Stimulated activated CD8-positive, alpha-beta memory T cell treated with anti-CD3 and anti-CD28 coated beads, Interleukin-15, amount 100 ng/mL, for 48 hours (primary cell): ENCODE measurements at places on chromosomes 13 and 19.

- no peak for DNase-seq
Observed at GRCh38 chr13:50494138-50494537, 349.4 kb downstream of the DLEU7 start.

DNA sequence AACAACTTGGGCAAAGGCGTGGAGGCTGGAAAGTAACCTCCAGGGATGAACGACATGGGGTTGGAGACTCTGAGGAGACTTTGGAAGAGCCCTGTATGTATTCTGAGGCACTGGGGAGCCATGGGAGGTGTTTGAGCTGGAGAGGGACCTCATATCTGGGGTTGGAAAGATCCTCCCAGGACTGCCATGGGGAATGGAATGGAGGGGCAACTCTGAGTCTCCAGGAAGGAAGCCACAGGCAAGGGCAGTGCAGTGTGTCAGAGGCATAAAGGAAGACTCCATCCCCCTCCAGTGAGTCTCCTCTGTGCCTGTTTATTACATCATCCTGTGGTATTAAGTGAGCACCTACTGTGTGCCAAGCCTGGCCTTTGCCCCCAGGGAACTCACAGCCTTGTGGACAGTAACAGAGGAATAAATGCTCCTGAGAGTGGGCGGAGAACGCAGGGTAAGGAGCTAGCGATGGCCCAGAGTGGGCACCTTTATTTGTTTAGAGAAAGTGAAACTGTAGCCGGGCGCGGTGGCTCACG, 7.7 kb downstream of the PEAK3 start:
- no peak for DNase-seq

DNA sequence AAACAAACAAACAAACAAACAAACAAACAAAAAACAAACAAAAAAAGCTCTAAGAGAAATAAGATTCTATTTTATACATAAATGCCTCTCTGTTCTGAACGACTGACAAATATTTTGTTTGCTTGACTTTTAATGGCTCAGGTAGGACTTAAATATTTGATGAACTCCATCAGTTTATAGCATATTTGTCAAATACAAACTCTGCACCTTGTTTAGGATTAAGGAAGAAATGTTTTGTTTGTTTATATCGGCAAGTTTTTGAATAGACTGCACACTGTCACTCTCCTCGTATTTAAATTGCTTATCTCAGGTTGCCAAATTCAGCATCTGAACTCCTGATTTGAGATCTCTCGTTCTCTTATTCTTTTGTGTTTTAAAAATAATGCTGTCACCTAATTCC, 1499.7 kb upstream of the SLC10A2 start:
- no peak for DNase-seq

DNA sequence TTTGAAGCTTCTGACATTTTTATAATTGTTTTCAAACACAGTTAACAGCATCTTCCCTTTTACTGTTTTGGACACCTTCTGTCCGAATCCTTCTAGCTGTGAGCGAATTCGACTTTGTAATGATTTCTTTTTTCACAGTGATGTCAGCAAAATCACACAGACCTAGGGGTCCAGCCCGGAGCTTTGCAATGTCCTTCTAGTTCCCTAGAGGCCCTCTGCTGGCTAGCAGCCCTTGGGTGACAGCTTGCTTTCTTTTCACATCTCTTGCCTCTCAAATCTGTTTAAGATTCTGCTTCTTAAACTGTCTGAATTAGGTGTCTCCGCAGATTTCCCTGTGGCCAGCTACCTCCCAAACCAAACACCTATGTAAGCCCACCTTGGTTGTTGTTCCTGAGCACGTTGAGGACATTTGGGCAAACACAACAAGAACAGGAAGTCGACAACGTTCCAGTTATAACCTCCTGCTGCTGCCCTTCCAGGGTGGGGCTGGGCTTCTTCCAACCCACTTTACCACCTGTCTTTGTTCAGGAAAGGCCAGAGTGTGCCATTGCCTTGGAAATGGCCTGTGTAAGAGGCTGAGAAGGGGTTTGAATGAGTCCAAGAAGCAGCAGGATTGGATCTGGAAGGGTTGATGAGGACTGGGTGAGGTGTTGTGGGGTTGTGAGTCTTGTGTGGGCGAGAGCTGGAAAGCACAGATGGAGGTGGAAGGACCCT, 123.1 kb downstream of the ATP8A2 start:
- no peak for DNase-seq

GRCh38 chr19:15126131-15126910, 19.1 kb downstream of the SYDE1 start:
- no peak for DNase-seq

- no peak for DNase-seq
Observed at GRCh38 chr13:51761643-51762350, 42.2 kb downstream of the DHRS12 start.

DNA sequence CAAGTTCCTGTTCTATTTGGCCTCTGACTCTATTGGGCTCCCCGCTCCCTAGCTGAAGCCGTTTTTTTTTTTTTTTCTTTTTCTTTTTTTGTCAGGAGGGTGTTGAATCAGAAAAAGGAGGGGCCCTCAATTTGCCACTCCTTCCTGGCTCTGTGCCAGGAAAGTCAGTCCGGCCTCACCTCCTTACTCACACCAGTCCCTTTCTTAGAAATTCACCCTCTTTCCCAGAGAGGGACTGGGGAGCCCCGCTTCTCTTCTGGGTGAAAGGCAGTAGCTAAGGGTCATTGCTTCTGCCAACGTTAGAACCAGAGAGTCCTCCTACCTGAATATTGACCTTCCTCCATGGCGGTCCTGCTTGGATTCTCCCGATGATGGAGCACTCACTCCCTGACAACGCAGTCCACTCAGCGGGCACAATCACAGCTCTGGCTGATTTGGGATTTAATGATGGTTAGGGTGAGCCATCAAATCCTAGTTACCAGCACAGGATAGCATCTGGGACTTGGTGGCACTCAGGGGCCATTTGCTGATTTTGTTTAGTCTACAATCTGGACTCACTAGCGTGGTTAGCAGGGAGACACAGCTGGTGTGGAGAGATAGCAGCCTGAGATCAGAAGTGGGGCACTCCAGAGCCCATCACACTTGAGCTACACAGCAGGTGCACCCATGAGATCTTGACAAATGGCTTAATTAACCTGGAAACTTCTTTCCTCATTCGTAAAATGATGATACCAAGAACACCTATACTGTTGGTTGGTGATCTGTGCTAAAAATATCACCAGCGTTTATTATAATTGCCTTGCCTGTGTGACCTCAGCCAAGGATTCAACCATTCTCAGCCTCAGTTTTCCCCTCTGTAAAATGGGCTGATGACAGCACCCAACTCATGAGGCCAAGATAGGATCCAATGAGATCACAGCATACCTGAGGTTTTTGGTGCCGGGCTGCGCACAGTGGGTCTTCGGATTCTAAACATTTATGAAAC, 2.2 kb downstream of the FCER2 start:
- DNase-seq, result peak; percentile 61

- DNase-seq, result no peak
Observed at GRCh38 chr13:33322543-33322809, 36.9 kb upstream of the STARD13 start.

GRCh38 chr19:4400135-4400936, at the start of gene SH3GL1:
Gene SH3GL1 (minus strand): TSS chr19:4400547. CDS start chr19:4400368, 179 bp downstream.
- DNase-seq, result peak; percentile 84

GRCh38 chr13:28671126-28671792, 12.3 kb downstream of the POMP start:
- DNase-seq, result no peak

DNA sequence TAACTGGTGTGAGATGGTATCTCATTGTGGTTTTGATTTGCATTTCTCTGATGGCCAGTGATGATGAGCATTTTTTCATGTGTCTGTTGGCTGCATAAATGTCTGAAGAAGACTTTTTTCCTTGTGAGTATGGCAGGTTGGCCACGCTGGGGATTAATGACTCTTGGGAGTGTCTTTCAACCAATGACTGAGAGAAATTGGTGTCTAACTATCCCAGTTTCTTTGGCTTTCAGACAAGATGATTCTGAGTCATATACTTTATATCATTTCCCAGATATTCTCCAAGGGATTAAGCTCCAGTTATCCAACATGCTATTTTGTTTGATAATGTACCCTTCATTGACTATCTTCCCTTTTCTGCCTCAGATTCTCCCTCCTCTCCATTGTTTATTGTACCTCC, 35.5 kb upstream of the CSNK1A1L start:
- no peak for DNase-seq

DNA sequence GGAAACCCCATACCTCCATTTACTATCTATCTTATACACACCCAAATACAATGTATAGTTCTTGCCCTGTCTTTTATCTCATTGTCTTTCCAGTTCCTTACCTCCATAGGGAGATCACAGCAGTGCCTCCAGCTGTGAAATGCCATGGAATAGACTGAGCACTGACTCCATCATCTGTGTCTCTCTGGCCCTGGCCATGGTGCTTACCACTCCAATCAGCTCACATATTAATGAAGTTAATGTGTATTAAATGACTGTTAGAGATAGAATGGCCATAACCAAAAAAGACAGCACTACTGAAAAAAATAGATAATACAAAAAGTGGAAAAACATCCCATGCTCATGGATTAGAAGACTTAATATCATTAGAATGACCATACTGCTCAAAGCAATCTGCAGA, 240.4 kb upstream of the SOX21 start:
- DNase-seq, result no peak

DNA sequence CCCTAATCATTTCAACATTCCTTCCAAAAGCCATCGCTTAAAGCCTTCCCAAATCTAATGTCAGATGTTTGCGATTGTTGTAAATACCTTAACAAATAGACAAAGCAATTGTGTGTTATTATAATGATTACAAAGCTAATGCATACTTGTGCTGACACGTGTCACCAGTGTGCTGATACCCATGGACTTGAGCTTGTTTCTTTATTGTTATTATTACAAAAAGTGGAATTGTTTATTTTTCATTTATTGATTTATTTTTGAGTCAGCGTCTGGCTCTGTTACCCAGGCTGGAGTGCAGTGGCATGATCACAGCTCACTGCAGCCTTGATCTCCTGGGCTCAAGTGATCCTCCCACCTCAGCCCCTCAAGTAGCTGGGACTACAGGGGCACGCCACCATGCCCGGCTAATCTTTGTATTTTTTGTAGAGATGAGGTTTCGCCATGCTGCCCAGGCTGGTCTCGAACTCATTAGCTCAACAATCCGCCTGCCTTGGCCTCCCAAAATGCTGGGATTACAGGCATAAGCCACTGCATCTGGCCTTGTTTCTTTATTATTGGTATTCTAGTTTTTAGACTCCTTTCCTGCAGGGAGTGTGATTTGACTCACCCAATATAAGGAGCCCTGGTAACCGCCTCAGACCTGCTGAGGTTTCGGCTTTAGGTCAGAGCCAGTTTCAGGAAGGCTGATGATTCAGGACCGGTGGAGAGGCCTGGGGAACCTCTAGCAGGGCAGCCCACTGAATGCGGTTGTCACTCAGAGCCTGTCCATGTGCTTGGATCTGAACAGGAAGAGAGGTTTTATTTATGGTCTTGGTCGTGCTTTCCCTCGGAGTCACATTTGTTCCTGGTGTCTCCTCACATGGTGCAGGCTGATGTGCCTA, 2.1 kb upstream of the FBXO17 start:
- peak; percentile 76 for DNase-seq

DNA sequence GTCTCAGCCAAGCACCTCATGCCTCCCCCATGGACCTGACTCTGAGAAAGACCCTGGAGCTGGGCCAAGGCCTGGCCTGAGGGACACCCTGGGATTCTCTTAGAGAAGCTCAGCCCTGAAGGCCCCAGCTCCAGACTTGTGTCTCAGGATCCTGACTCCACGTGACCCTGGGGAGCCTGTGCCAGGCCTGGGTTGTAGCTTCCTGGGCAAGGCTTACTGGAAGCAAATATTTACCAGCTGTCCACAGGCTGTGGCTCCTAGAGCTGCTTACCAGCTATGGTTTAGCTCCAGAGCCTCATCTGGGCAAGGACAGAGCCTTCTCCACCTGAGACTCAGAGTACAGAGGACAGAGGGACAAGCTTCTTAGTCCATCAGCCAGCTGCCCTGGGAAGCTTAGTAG, 61.0 kb upstream of the CEACAM8 start:
- no peak for DNase-seq

DNA sequence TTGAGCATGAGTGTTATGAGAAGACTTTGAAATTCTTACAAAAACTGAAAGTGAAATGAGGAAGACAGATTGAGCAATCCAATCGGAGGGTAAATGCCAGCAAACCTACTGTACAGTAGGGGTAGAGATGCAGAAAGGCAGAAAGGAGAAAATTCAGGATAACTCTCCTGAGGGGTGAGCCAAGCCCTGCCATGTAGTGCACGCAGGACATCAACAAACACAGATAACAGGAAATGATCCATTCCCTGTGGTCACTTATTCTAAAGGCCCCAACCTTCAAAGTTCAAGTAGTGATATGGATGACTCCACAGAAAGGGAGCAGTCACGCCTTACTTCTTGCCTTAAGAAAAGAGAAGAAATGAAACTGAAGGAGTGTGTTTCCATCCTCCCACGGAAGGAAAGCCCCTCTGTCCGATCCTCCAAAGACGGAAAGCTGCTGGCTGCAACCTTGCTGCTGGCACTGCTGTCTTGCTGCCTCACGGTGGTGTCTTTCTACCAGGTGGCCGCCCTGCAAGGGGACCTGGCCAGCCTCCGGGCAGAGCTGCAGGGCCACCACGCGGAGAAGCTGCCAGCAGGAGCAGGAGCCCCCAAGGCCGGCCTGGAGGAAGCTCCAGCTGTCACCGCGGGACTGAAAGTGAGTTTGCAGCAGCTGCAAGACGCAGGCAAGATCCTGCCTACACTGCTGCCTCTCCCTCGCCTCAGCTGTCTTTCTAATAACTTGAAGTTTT, at the start of gene TNFSF13B:
TSS of gene TNFSF13B (plus strand) at position 118 of the 728 bp plus-strand sequence. CDS start at position 296, 178 bp downstream.
- DNase-seq, result peak; percentile 27

GRCh38 chr19:12990431-12990830, 4.8 kb upstream of the NFIX start:
- no peak for DNase-seq

DNA sequence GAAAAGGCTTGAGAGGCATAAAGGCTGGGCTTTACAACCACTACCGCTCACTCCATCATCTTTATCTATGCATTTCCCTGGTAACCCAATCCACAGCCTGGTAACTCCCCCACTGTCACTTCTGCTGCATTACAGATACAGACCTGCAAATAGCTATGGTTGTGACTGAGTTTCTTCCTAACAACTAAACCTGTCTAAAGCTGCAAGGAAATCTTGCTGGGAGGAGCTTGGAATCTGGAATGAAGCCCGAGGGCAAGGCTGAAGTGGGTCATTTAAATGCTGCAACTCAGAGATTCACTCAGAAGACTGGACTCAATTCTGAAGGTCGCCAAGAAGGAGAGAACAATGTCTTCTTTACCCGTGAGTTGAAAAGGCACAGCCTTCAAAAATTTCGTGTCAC, at the start of gene LGALS13:
TSS of gene LGALS13 (plus strand) at position 301 of the 400 bp plus-strand sequence. CDS start at position 346, 45 bp downstream.
- DNase-seq, result no peak
